ENCODE measurements at places on chromosomes 11 and 22. TPM values are rescaled to one million over a fixed set of nuclear protein-coding genes. Genes with fewer than 3 reads are reported as not detected.

TSKU gene
- 2.5 TPM for total RNA-seq

GRCh38 chr22:39942439-39943230 is 17.6 kb upstream of the TMA7B start:
- H3K4me1 ChIP-seq = peaks cover 95% of the 10 kb centered on the region
- H3K27ac ChIP-seq = peak overlapping the region; percentile 88
- peak; percentile 50 for DNase-seq
- H3K4me3 ChIP-seq = peak overlapping the region; percentile 68
- peaks cover 79% of the 10 kb centered on the region for H3K36me3 ChIP-seq
- no peaks in the 10 kb centered on the region for H3K27me3 ChIP-seq

- peaks cover 6% of the 10 kb centered on the region for H3K27me3 ChIP-seq
- peaks cover 35% of the 10 kb centered on the region for H3K4me1 ChIP-seq
- H3K4me3 ChIP-seq = no peak overlapping the region
- H3K27ac ChIP-seq = peak overlapping the region; percentile 68
Observed at GRCh38 chr22:35629406-35630216, 12.5 kb upstream of the MB start.

- peaks cover 10% of the 10 kb centered on the region for H3K4me1 ChIP-seq
- no peak for DNase-seq
- no peak overlapping the region for H3K4me3 ChIP-seq
- H3K36me3 ChIP-seq = no peaks in the 10 kb centered on the region
Observed at GRCh38 chr11:44944853-44945235, 5.8 kb downstream of the TP53I11 start.

SLC25A45 gene
- total RNA-seq = 24.5 TPM

GRCh38 chr11:47732271-47732670 is 17.1 kb upstream of the AGBL2 start:
- H3K27me3 ChIP-seq = no peaks in the 10 kb centered on the region
- H3K4me1 ChIP-seq = no peaks in the 10 kb centered on the region
- no peak for DNase-seq
- no peak overlapping the region for H3K27ac ChIP-seq

DNA sequence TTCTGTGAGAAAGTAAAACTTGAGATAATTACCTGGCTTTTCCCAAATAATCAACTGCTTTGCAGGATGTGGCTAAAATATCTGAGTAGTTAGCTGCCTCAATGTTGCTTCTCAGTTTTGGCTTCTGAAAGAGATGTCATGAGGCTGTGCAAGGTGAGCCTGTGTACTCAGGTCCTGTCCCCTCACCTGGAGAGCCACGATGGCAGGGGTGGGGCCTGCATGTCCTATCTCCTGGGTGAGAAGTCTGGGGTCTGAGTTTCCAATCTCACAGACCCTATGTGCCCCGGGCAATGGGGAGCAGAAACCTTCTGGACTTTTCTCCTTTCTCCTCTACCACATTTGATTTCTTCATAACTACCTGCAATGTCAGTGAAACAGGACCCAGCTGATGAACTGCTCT is 338.6 kb upstream of the B3GAT1 start:
- H3K27me3 ChIP-seq = no peaks in the 10 kb centered on the region
- DNase-seq = no peak
- H3K4me1 ChIP-seq = no peaks in the 10 kb centered on the region
- no peaks in the 10 kb centered on the region for H3K36me3 ChIP-seq
- no peak overlapping the region for H3K4me3 ChIP-seq
- H3K27ac ChIP-seq = no peak overlapping the region

- no peak overlapping the region for H3K27ac ChIP-seq
- H3K4me3 ChIP-seq = no peak overlapping the region
- no peak for DNase-seq
- no peaks in the 10 kb centered on the region for H3K36me3 ChIP-seq
- H3K27me3 ChIP-seq = no peaks in the 10 kb centered on the region
Observed at GRCh38 chr11:44071157-44071556, 5.1 kb downstream of the ACCS start.

DNA sequence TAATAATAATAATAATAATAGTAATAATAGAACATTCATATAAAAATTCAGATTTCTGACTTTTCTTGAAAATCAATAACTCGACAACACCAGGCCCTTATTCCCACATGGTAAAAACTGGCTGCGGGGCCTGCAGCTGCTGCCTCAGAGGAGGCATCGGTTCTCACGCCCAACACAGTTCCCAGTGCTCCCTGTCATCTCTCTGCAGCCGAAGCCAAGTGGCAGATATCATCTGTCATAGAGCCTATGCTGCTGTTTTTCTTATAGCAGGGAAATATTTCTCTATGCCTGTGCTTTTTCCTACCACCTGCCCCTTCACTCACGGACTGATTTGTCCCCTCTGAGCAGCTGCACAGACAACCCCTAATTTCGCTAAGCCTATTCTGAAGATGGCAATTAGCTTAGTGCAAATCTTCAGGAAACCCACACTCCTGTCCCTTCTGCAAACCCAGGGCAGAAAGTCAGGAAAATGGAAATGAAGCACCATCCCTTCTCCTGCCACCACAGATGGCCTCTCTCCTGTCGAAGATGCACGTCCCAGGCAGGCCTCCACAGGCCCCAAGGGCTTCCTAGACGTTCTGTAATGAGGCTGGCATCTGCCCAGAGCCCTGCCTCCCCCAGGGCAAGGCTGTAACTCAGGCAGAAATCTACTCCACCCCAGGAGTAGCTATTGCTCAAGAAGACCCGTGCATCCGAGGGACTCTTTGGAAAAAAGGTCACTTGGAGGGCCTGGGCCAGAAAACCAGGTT is 66.7 kb downstream of the SYN3 start:
- DNase-seq = no peak
- no peaks in the 10 kb centered on the region for H3K4me1 ChIP-seq
- H3K27ac ChIP-seq = no peak overlapping the region
- no peaks in the 10 kb centered on the region for H3K36me3 ChIP-seq
- no peaks in the 10 kb centered on the region for H3K27me3 ChIP-seq

RIMBP3C gene
- 0.34 TPM for total RNA-seq

DNA sequence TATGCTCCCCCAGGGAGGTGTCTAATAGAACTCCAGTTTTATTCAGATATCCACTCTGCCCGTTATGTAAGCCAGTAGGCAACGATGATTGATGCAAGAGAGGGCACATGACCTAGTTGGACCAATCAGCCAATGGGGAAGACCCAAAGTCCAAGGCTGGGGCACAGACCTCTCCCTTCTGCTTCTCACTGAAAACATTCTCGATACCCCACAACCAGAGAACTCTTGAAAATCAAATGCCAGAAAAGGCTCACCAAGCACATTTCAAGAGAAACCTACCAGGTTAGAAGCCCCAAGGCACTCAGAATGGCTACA is 7.4 kb downstream of the HIRA start:
- H3K36me3 ChIP-seq = peaks cover 35% of the 10 kb centered on the region
- DNase-seq = no peak
- H3K4me3 ChIP-seq = no peak overlapping the region
- H3K27ac ChIP-seq = no peak overlapping the region
- no peaks in the 10 kb centered on the region for H3K27me3 ChIP-seq

GRM5 gene
- total RNA-seq = not detected

DNA sequence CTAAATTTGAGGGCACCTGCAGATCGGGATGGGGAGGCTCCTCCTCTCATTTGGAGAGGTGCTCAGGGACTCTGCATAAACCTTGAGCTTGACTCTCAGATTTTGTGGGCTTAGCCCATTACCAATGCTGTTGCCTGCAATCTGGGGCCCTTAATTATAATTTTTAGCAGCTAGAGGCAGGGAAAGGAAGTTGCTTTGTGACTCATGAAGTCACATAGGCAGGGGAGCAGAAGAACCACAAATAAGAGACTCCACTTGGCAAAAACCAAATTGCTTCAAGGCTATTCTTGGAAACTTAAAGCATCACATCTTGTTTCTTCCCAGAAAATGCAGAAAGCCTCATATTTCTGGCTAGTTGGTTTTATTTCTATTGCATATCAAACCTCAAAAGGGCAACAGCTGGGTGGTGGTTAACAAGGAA is 46.9 kb downstream of the MICAL2 start:
- H3K4me1 ChIP-seq = peaks cover 62% of the 10 kb centered on the region
- no peaks in the 10 kb centered on the region for H3K27me3 ChIP-seq
- H3K36me3 ChIP-seq = peaks cover 15% of the 10 kb centered on the region
- no peak overlapping the region for H3K4me3 ChIP-seq

GRCh38 chr11:64858467-64859263 is 14.2 kb upstream of the CDC42BPG start:
- H3K36me3 ChIP-seq = peaks cover 65% of the 10 kb centered on the region
- no peaks in the 10 kb centered on the region for H3K27me3 ChIP-seq
- peaks cover 92% of the 10 kb centered on the region for H3K4me1 ChIP-seq
- peak overlapping the region; percentile 78 for H3K4me3 ChIP-seq
- peak; percentile 77 for DNase-seq

MAPK8IP2 gene
- total RNA-seq = 0.31 TPM

OR4D5 gene
- not detected for total RNA-seq

- no peak overlapping the region for H3K27ac ChIP-seq
- H3K36me3 ChIP-seq = no peaks in the 10 kb centered on the region
- no peak for DNase-seq
- H3K4me3 ChIP-seq = no peak overlapping the region
- no peaks in the 10 kb centered on the region for H3K27me3 ChIP-seq
Observed at GRCh38 chr11:9862981-9863380, 199.1 kb downstream of the SWAP70 start.
